Omental fat pad (tissue), 4 donors: ENCODE measurements at places on chromosomes 6 and 20. TPM values are rescaled to one million over a fixed set of nuclear protein-coding genes. Genes with fewer than 3 reads are reported as not detected.

The VSX1 gene
- not detected for total RNA-seq

The TUBB1 gene
- total RNA-seq, result 0.47 TPM

The DNAH8 gene
- total RNA-seq, result not detected

The CTAGE9 gene
- total RNA-seq, result not detected

The PRPH2 gene
- 0.60 TPM for total RNA-seq
